Lung microvascular endothelial cell (primary cell): ENCODE measurements at places on chromosomes 2 and 18.
A peak's percentile ranks its signal among the peaks of the same experiment; 100 is the strongest.

- no peak for DNase-seq
Measured at GRCh38 chr2:62192811-62193210, 3.1 kb upstream of the B3GNT2 start.

DNA sequence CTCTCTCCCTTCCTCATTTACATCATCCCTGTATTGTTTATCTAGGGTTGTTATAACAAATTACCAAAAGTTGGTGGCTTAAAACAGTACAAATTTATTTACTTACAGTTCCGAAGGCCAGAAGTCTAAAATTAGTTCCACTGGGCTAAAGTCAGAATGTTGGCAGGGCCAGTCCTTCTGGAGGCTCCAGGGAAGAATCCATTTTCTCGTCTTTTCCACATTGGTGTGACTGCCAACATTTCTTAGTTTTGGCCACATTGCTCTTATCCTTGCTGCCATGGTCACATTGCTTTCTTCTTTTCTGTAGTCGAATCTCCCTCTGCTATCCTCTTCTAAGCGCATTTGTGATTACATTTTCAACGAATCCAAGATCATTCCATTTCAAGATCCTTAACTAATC lies 34.7 kb downstream of the ICOS start:
- no peak for DNase-seq

- no peak for DNase-seq
Measured at GRCh38 chr2:225379856-225380255, 19.7 kb upstream of the NYAP2 start.

- DNase-seq: no peak
Measured at GRCh38 chr18:40004246-40004645, 1950.8 kb upstream of the PIK3C3 start.

GRCh38 chr2:88596141-88596830 lies 31.0 kb downstream of the EIF2AK3 start:
- no peak for DNase-seq

- DNase-seq: peak; percentile 14
Measured at GRCh38 chr2:197212344-197213262, 98.0 kb downstream of the ANKRD44 start.

DNA sequence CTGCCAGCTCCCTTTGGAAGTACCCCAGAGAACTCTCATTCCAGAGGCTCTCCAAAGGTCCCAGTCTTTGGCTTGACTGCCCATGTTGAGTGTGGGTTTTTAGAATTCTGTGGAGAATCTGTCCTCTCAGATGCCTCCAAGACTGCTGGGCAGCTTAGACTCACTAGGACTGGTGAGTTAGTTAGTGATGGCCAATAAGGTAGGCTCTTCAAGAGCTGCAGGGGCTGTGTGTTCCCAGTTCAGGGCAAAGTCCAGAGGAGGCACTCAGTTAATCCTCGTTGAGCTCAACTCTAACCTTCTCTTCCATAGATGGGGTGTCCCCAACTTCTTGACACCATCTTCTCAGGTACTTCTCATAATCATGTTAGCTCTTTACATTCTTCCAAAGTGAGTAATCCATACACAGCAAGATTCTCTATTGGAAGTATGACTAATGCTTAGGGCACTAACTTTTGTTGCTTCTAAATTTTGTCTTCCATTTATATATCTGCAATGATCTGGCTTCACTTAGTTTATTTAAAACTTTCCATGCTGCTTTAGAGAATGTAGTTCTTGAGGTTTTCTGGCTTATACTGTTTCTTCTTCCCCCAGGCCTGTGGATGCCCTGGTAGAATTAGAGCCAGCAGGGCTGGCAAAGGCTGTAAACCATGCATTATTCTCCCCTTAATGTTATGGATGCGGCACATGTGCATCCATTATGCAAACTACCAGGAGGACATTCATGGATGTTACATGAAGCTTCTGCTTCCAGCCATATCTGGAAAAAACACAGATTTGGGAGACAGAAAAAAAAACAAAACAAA lies 88.9 kb downstream of the POLE4 start:
- DNase-seq: no peak

DNA sequence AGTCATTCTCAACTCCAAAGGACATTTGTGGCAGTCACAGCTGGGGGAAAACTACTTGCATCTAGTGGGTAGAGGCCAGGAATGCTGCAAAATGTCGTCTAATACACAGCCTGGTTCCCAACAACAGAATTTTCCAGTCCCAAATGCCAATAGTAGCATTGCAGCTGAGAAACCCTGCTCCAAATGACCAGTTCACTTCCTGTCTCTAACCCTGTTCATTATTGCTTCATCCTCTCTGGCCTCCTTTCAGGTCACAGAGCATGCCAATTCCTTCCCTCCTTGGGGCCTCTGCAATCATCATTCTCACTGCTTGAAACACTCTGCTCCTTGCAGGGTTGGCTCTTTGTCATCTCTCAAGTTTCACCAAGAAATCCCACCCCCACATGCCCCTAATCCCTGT lies 139.1 kb downstream of the IRS1 start:
- peak; percentile 2 for DNase-seq

- no peak for DNase-seq
Measured at GRCh38 chr18:65146482-65147021, 604.3 kb upstream of the CDH7 start.

DNA sequence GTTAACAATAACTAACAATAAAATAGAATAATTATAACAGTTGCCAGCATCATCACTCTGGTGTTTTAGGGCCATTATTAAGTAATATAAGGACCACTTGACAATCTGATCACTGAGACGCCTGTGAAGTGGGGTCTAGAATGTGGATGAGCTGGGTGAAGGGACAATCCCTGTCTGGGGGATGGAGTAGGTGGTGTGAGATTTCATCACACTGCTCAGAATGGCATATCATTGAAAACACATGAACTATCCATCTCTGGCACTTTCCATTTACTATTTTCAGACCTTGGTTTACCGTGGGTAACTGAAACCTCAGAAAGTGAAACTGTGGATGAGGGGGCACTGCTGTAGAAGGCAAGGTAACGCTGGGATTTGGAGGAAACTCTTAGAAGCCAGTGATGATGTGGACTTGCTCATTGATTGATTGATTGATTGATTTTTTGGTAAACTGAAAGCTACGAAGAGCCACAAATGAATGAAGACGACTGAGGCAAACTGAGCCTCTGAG lies 204.4 kb upstream of the TWIST2 start:
- no peak for DNase-seq

DNA sequence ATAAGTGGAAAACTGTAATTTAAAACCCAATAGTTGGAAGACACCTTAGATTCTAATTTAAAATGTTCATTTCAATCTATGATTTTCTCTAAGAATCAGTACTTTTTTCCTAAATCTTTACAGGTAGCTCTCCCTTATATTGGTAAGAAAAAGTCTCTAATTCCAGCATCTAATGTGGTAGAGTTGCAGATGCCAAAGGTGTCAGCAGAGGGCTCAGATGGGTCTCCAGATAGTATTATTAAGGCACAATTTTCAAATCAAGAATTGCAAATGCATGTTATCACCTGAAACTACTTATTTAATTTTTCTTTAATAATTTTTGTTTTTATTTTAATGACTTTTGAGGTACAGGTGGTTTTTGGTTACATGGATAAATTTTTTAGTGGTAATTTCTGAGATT lies 25.5 kb upstream of the ITGA4 start:
- DNase-seq: no peak
